ENCODE measurements at places on chromosomes 6 and 20.
A peak's percentile ranks its signal among the peaks of the same experiment; 100 is the strongest.

DNA sequence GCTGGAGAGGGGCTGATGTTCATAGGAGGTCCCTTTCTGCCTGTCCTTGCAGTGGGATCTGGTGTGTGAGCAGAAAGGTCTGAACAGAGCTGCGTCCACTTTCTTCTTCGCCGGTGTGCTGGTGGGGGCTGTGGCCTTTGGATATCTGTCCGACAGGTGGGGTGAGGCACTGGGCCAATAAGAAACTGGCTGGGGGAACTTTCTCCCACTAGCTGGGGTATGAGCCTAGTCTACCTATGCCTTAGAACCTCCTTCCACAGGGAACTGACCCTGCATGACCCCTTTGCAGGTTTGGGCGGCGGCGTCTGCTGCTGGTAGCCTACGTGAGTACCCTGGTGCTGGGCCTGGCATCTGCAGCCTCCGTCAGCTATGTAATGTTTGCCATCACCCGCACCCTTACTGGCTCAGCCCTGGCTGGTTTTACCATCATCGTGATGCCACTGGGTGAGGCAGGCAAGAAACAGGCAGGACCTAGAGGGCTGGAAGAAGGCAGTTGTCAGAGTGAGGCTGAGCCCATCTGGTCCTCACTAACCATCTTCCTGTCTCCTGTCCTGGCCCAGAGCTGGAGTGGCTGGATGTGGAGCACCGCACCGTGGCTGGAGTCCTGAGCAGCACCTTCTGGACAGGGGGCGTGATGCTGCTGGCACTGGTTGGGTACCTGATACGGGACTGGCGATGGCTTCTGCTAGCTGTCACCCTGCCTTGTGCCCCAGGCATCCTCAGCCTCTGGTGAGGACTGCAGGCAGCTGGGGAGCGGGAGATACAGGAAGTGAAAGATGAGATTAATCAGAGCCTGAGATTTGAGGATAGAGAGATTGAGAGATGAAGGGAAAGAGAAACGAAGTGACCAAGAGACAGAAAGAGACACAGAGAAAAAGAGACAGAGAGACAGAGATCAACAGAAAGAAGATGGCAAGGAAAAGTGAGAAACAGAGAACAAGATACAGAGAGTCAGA lies 1.6 kb downstream of the SLC22A7 start:
- no peak for DNase-seq

GRCh38 chr20:7772371-7772770 lies 167.9 kb downstream of the HAO1 start:
- no peak for DNase-seq

GRCh38 chr6:111680015-111680712 lies 74.5 kb upstream of the TRAF3IP2 start:
- no peak for DNase-seq

DNA sequence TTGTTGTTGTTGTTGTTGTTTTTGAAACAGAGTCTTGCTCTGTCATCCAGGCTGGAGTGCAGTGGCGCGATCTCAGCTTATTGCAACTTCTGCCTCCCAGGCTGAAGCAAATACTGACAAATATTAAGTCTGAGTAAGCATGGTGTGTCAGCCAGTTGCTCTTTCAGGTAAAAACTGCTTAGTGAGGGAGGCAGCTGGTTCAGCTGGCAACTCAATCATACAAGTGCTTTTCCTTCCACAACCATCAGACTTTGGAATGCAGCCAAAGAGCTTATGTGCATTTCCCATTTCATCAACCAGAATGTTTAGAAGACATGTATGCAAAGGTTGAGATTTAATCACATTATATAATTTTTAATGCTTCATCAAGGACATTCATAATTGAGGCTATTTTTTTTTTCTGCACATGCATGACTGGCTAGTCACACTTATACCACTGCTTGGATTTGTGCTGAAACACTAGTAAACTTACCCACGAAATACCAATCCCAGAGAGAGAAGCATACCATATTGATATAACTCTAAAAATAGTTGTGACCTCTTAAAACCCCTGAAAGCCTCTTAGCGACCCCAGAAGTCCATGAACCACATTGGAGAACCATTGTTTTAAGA lies 56.0 kb downstream of the CLIC5 start:
- no peak for DNase-seq

GRCh38 chr6:146910611-146911010 lies 293.6 kb upstream of the STXBP5 start:
- no peak for DNase-seq

DNA sequence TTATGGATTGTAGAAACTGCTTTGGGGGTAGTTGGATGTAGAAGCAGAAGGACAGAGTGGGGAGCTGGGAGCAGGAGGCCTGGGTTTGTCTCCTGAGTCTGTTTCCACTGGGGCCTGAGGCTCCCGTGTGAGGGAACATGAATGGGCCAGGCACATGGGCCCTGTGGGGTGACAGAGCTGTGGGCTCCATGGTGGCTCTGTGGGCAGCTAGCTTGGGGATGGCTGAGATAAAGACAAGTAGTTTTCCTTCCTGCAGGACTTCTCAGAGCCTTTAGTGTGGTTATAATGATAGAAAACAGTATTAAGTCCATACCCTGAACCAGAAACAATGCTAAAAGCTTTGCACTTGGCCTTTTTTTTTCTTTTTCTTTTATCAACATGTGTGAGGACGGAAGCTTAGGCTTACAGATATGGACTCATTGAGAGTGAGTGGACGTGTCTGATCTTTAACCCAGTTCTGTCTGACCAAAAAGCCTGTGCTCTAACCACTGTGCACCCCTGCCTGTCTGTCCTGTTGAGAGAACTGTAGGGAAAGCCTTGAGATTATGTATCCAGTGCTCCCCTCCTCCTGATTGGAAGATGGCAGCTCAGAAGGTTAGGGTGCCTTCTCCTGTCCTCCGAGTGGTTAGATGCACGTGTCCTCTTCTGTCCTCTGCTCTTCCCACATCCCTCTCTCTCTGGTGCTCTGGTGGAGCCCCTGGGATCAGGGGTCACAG lies 98.3 kb downstream of the CDH26 start:
- DNase-seq, result no peak

DNA sequence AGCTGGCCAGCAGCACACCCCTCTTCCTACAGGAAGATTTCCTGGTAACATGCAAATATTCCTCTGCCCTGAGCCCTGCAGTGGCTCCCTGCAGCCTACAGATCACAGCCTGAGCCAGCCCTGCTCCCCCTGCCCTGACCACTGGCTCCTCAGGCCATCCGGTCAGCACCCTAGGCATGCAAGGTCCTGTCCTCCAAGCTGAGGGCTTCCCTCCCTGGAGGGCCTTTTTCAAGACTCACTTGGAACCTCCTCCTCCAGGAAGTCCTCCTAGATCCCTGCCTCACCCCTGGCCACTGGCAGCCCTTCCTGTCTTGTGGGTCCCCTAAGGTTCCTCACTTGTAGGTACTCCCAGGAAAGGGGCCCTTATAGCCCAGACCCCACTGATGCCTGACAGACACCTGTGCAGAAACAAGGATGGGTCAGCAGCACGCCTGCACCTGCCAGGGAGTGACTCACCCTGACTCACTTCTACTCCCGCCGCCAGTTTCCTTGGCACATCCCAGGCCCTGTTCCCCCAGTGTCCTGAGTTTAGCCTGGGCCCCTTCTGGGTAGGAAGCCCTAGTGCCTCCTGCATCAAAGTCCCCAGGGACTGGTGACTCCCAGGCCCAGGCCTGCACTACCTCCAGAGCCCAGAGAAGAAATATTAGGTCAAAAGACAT lies 3.2 kb downstream of the SLC4A11 start:
- no peak for DNase-seq

GRCh38 chr6:131763749-131764148 lies 44.1 kb upstream of the ENPP1 start:
- DNase-seq, result no peak

- no peak for DNase-seq
These were observed 10.2 kb upstream of the CPNE1 start for GRCh38 chr20:35674921-35675320.

- DNase-seq, result no peak
These were observed 71.9 kb downstream of the KIF16B start for GRCh38 chr20:16501301-16501700.

- DNase-seq, result no peak
These were observed 9.5 kb downstream of the MBOAT1 start for GRCh38 chr6:20202699-20203302.

DNA sequence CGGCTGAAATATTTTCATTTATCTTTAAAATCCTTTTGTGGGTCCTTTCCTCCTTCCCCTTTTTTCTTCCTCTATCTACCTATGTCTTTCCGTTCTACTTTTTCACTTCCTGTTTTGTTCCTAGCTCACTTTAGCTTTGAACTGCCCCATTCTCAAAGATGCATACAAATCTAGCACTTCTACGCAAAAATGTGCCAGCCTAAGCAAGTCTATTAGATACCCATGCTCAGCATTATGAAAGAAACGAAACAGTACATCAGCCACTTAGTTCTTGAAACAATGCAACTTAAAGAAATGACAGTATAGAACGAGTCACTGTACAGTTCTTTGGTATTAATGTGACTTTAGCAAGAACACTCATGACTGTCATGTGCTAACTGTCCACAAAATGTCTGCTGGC lies 47.3 kb upstream of the MARCKS start:
- no peak for DNase-seq

- no peak for DNase-seq
These were observed 16.7 kb downstream of the TULP4 start for GRCh38 chr6:158328952-158329351.

DNA sequence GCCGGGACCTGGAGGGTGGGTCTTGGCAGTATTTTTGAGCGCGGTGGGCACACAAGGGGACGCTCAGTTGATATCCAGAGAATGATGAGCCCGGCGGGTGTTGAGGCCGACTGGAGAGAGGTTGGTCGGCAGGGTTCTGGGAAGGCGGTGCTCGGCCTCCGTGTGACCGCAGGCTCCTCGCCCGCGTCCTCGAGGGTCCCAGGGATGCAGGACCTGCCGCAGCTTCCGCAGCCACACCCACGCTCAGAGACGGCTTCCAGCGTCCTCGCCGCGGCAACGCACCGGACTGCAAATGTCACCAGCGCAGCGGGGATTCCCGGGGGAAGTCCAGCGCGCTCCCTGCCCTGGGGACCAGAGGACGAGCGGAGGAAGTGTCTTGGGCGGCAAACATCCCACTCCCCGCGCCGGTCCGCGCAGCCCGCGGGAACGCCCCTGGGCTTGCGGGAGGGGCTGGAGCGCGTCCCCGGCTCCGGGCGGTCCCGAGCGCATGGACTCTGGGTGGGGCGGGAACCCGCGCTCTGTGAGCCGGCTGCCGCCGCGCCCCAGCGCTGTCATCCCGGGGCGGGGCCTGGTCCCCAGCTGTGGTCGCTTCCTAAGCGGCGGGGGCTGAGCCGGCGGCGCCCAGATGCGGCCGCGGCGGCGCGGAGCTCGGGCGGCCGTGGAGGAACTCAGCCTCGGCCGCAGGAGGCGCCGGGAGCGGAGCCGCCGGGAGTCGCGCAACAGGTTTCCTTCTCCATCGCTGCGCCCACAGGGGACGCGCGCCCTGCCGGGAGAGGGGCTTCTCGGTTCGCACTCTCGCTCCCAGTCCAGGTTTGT lies at the start of gene STX11:
TSS of gene STX11 (plus strand) at position 624 of the 816 bp plus-strand sequence. CDS start 36,111 bp downstream, outside the sequence.
- DNase-seq, result peak; percentile 65

DNA sequence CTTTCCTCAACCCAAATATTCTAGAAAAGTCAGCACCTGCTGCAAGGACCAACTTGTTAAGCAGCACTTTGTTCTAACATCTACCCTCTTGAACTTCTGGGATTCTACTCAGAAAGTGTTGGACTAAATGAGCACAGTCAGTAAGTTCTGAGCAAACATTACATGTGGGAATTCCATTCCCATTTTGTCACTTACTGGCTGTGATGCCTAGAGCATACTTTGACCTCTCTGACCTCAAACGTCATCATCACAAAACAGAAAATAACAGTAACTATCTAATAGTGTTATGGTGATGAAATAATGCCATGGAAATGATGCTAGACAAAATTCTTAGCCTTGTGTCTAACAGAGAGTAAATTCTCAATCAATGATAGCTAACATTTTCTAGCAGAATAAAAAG lies 829.4 kb downstream of the EPHA7 start:
- no peak for DNase-seq

DNA sequence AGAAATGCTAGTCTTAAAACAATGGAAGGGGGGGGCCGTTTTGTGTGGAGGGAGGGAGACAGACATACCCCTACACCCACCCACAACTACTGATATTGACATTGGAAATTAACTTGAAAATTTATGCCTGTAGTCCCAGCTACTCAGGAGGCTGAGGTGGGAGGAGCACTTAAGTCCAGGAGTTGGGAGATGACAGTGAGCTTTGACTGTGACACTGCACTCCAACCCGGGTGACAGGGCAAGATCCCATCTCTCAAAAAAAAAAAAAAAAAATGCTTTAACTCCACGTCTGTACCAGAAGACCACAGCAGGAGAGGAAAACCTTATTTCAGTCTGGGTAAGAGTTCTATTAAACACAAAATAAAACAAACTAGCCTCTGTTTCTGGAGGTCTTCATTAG lies 2.2 kb downstream of the TBC1D20 start:
- DNase-seq, result no peak

GRCh38 chr20:38355161-38356012 lies 9.1 kb downstream of the LBP start:
- DNase-seq, result no peak

- no peak for DNase-seq
These were observed 30.7 kb downstream of the CDH22 start for GRCh38 chr20:46277602-46278001.

DNA sequence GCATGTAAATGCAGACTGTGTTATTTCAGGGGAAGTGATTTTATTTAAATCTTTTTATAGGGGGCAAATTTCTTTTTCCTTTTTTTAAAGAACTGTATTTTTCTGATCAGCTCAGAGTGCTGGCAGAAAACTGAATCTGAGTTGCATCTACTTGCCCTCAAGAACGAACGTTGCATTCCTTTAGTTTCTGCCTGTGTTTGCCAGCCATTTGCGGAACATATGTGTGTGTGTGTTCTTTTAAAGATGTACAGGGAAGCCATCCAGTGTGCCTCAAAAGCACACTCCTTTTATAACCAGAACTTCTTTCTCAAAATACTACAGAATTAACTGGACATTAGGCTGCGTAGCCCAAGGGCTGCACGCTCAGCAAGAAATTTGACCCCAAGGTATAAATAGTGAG lies 25.8 kb upstream of the INSM1 start:
- no peak for DNase-seq

GRCh38 chr6:157832250-157832967 lies 9.4 kb downstream of the SNX9 start:
- DNase-seq, result no peak

DNA sequence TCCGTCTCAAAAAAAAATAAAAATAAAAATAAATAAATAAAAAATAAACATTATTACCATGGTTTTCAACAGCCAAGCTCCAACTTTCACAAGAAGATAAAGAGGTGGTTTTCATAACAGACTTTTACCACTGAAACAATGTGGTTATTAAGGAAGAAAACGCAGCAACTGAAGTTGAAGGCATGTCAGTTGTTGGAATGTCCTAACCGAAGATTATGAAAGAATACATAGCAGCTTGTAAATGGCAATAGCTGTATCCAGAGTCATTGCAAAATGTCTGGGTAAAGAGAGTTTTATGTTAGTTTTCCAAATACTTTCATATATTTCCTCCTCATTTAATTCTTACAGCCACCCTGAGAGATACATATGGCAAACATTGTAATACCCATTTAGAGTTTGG lies 161.6 kb upstream of the MARCKS start:
- DNase-seq, result no peak

GRCh38 chr20:37346236-37346534 lies 245 bp downstream of the SRC start:
- DNase-seq, result no peak

- no peak for DNase-seq
These were observed 85.7 kb downstream of the NFATC2 start for GRCh38 chr20:51456511-51457509.

All from activated CD8-positive, alpha-beta memory T cell treated with anti-CD3 and anti-CD28 coated beads for 4 hours (primary cell).